Anterior cingulate cortex (tissue), 58 donors: ENCODE measurements at places on chromosomes 7 and 10.

GRCh38 chr7:105306298-105306748 is 82.4 kb downstream of the SRPK2 start:
- no peak for DNase-seq

DNA sequence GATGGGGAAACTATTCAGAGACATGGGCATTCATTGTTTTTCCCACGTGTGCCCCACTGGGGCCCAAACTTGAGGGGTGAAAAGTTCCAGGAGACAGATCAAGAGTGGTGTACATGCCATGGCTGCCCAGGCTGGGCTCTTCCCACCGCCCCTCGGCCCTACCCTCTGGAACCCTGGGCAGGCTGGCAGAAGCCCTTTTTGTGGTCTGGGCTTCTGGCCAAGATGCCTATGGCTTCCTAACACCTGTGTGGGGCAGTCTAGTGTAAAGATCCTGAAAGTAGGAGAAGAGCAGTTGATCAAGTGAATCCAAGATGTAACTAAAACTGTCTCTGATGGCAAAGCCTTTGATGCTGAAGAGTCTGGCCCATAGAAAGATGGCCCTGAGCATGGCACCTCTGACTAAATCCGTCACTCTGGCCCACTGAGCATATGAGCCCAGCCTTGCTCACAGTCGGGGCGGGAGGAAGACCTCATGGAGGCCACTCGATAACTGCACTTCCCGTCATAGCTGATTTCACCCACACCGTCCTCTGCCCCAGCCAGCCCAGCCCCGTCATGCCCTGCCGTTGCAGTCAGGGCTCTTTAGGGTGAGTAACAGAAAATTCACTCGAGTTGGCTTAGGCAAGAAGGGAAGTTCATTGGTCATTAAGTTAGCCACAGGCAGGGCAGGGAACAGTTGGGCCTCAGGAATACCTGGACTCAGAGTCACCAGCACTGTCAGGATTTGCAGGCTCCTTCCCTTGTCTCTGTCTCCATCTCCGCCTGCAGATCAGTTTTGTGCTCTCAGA is 37.9 kb upstream of the MTPAP start:
- DNase-seq: no peak

DNA sequence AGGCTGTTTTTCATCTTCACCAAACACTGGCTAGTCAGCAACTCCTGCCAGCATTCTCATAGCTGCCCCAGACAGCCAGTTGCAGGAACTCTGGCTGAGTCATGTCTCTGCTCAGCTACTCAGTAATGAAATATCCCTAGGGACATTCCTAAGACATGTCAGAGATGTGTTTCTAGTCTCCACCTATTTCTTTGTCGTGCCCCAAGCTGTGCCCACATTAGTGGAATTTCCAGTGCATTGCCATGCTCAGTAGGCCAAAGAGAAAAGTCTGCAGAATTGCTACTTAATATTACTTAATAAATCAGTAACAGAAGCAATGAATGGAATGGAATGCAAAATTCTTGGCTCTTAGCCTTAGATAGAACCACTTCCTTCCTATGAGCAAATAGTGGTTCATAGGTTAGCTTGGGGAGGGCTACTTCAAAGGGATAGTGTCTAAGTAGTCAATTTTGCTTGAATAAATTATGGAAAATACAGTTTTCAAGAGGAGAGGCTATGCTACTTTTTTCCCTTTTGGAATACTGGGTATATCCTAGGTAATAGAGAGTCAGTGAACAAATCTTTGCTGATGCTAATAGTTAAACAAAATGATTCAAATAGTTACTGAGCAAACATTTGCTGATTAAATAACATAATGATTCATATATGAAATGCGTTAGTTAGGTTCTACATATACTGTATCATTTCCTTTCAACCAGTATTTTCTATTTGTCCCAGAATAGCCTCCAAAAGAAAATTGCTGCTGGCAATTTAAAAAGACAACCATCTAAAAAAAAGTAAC is 23.6 kb upstream of the SEMA3C start:
- DNase-seq: no peak

DNA sequence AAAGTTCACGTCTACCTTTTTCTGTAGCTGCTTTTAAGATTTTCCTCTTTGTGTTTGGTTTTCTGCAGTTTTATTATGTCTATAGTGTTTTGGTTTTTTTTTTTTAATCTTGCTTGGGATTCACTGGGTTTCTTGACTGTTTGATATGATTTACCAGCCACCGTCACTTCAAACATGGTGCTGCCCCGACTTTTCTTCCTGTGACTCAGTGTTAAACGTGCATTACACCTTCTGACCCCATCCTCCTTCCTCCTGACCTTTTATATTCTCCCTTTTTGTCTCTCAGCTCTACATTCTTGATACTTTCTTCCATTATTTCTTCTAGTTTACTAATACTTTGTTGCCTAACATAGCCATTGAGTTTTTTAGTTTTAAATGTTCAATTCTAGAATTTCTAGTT is 61.5 kb downstream of the GNA12 start:
- no peak for DNase-seq

DNA sequence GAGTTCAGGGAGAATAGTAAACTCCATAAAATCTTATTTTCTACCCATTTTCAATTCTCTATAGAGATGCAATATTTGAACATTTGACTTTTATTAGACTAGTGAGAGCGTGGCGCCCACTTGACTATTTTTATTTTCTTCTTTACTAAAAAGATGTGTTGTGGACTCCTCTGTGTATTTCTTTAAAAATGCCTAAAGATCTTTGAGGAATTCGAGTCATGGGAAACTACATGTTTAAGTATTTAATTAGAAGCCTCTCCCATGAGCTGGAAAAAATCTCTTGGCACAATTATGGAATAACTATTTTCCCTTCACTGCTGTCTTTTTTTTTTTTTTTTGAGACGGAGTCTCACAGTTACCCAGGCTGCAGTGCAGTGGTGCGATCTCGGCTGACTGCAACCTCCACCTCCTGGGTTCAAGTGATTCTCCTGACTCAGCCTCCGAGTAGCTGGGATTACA is 124.2 kb downstream of the ARHGAP12 start:
- DNase-seq: no peak

GRCh38 chr10:45457487-45457886 is 83.5 kb downstream of the ALOX5 start:
- DNase-seq: no peak

DNA sequence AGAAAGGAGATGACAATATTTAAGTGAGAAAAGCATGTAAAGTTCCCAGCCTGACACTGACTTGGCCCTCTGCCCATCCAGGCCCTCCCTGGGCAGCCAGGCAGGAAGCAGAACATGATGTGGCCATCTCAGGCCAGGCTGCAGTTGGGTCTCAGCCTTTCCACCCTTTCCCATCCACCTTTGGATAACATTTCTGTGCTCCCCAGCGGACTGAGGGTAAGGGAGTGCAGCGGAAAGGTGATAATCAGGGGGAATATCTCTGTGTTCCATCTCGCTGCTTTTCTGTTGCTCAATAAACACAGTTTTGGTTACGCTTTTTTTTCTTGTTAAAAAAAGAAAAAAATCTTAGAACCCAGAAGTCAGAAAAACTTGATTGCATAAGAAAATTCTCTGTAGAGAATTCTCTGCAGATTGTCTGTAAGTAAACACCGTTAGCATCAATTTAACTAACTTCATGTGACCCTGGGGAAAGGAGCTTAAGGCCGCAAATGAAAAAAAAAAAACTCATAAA is 37.2 kb upstream of the TARP start:
- DNase-seq: no peak

DNA sequence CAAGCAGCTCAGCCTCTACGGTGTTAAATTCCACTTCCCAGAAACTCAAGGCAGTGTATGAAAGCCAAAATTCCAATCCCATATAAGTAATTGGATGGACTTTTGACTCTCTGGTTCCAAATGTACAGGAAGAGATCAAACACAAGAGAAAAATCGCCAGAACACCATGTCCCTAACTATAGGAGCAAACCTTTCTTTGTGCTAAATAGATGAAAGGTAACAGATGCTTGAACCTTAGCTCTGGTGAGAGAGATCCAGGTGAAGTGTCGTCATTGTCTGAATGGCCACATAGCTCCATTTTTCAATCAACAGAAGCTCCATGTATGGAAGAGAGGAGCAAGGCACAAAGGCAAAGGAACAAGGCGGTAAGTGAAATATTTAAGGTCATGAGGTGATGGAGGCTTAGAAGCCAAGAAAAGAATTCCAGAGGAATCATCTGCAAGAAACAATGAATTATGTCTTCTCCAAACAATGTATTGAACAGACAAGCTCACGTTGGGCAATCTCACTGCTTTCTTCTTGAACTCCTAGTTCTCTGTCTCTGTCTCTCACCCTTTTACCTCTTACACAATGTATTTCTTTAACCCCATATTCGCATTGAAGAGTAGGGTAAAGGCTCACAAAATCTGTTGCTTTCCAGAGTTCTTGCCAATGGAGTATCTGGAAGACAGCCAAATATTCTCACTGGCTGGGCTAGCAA is 585.1 kb downstream of the GATA3 start:
- no peak for DNase-seq

GRCh38 chr10:68618234-68618633 is 58.1 kb downstream of the TET1 start:
- no peak for DNase-seq

DNA sequence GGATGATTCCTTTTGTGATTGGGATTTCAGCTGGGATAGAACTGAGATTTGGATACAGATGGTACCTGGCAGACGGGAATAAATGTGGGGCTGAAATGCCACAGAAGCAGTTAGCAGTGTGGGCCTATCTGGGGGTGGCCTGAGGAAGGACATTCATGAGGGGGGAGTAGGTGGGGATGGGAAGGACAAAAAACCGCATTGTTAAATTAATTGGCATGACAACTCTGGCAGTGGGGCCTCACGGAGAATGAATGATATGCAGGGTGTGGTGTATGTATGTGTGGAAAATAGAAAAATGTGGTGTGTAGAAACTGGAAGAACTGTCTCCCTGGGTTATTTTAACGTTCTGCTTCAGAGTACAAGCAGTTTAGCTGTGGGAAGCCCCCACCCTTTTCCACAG is 17.8 kb downstream of the SDK1 start:
- DNase-seq: no peak

GRCh38 chr10:92689663-92690210 is at the start of gene HHEX:
Gene HHEX (plus strand): TSS chr10:92689955. CDS start chr10:92689987, 32 bp downstream.
- no peak for DNase-seq

GRCh38 chr7:22920672-22921071 is 93.3 kb downstream of the HYCC1 start:
- no peak for DNase-seq

DNA sequence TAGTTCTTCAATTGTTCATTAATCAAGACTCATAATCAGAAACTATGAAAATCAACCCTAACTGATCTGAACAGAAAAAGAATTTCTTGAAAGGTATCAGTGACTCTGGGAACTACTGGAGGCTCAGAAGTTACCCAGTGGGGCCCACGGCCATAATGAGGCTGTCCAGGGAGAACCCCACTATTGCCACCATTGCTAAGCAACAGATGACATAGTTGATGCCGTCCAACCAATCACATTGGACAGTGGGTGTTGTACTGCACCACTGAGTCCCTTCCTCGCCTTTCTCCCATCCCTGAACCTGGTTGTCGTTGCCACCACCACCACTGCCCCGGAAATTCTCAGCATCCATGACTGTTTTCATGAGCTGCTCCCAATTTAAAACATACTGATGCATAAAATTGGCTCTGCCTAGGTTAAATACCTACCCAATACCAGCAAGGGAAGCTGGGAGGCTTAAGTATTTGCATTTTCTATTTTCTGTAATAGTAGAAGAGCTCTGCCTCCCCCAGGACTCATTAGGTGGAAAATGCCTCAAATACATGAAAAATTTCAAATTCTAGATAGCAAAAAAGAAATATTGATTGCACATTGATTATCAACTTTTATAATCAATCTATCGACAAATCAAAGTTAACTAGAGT is 26.7 kb upstream of the USP6NL start:
- DNase-seq: no peak

DNA sequence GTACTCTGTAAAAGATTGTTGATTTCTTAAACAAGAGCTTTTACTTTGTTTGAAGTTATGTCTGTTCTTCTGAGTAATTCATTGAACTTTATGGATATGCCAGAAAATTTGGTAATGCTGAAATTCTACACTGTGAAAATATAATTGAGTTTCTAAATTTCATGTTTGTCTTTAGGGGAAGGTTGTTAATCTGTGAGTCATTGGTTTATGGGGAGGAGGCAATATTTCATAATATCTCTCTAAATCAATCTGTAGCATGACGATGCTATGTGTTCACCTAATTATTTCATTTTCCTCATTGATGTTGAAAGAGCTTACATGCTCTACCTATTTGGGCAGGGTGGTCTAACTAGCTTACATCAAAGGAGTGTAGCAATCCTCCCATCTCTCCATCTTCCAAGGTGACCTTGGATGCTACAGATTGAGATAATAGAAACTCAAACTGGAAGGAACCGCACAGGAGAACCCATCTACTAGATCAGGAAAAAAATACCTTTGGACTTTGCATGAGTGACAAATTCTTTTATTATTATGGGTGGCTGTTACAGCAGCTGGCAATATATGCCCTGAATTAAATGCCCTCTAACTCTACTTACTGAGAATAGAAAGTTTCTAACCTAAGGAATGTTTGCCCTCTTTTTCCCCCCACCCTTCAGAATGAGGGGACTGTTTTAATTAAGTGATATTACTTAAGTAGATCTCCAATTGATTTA is 8.4 kb upstream of the SNX13 start:
- no peak for DNase-seq

GRCh38 chr7:32390210-32390609 is 100.0 kb downstream of the LSM5 start:
- no peak for DNase-seq

GRCh38 chr7:138838166-138838565 is 40.2 kb upstream of the ATP6V0A4 start:
- DNase-seq: no peak

GRCh38 chr10:81036257-81036656 is 498.6 kb downstream of the SH2D4B start:
- no peak for DNase-seq

- no peak for DNase-seq
Measured at GRCh38 chr10:69578508-69578991, 5.3 kb upstream of the NEUROG3 start.

DNA sequence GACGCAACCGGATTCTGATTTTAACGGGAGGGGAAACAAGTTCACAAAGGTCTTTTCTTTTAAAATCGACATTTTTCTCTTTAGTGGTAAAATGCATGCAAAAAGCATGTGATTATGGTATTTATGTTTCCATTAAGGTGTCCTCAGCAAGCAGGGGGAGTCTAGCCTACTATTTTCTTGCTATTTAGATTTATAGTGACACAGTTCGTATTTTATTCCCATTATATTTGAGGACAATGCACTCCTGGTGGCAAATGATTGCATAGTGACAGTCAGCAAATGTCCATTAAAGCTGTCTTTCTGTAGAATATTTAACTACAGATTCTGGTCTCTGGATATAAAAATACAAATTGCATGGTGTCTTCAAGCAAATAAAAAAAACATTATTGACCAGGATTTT is 554.2 kb downstream of the PARD3 start:
- no peak for DNase-seq
